ENCODE measurements at places on chromosomes 11 and 22.

- no peak for DNase-seq
Measured at GRCh38 chr11:60318726-60319125, 8.3 kb upstream of the MS4A6E start.

GRCh38 chr11:93958991-93959390 is 62.2 kb upstream of the HEPHL1 start:
- DNase-seq, result no peak

GRCh38 chr22:20083157-20083890 is 3.3 kb downstream of the DGCR8 start:
- no peak for DNase-seq

GRCh38 chr11:69696749-69697468 is 6.9 kb downstream of the FGF19 start:
- DNase-seq, result no peak

GRCh38 chr11:36092314-36093030 is 148.6 kb downstream of the LDLRAD3 start:
- peak; percentile 88 for DNase-seq

DNA sequence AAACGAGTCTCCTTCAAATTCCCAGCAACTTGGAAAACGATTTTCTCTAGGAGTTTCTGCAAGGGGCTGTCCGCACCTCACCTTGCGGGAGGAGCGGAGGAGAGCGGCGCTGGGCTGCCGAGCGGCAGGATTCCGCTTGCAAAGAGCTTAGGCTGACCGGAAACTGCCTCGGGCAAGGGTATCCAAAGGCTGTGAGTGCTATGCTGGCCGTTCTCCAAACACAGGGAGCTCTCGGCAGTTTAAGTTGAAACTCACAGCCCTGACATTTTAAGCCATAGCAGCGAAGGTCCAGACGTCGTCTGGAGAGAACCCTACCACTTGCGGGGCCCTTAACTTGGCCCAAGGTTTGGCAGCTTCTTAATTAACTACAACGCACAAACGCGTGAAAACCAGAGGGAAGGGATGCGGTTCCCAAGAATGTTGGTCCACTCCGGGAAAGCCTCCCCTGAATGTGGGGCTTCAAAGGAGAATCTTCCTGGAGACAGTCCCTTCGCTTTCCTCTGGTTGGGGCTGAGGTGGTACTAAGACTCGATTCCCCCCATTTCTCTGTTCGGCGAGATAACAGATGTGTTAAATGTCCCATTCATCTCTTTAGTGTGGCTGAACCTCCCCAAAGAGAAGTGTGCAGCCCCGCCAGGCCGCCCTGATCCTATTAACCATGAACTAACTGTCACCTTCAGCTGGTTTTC is 1.1 kb upstream of the DBX1 start:
- DNase-seq, result peak; percentile 80

GRCh38 chr11:126262216-126262615 is 6.5 kb downstream of the SRPRA start:
- DNase-seq, result no peak

DNA sequence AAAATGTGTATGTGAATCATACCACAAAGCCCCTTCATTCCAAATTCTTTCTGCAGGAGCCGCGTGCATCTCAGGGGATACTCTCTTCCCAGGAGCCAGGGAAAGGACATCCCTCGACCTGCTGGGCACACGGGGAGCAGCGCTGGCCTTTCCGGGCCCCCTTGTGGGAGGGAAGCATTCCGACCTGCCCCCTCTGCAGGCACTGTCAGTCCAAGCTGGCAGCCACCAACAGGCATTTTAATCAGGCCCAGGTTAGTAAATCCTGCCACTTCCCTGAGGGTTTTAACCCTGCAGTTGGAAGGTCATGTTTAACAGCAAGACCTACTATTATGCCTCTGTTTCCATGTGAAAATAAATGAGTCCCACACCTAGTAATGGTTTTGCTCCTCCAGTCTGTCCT is 391.5 kb downstream of the SHANK2 start:
- DNase-seq, result no peak

GRCh38 chr22:35900483-35901168 is 128.0 kb downstream of the RBFOX2 start:
- DNase-seq, result no peak

GRCh38 chr11:46374815-46375214 is 6.7 kb upstream of the MDK start:
- DNase-seq, result no peak

DNA sequence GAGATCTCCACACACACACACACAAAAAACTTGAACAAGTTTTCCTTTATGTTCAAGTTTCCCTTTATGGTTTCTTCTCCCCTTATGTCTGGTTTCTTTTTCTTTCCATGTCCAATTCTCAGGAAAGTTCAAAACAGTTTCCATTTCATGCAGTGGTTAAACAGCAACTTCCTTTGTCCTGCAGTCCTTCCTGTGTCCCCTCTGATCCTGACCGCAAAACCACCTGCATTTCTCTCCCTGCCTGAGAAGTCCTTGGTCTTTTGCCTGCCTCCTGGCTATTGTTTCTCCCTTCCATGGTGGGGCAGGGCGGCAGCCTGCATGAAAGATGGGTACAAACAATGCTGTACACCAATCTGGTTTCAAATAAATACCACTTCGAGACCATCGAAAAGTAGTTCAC is 58.3 kb upstream of the SORL1 start:
- no peak for DNase-seq

DNA sequence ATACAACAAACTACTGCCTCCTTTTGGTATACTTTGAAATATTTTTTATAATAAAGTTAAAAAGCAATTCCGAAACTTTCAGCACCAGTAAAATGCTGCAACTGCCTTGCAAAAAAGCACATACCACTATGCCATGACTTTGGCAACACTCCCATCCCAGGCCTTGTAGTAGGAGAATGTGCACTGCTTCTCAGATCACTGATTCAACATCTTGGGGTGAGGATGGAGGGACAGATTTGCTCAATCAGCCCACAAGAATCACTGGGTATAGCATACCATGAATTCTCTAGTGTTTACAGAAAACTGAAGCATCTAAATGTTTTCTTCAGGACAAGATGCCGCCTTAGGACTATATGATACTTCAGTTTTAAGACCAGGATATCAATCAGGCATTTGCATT is 14.9 kb downstream of the EIF4ENIF1 start:
- no peak for DNase-seq

- no peak for DNase-seq
Measured at GRCh38 chr22:30023099-30023660, 57.1 kb upstream of the HORMAD2 start.

DNA sequence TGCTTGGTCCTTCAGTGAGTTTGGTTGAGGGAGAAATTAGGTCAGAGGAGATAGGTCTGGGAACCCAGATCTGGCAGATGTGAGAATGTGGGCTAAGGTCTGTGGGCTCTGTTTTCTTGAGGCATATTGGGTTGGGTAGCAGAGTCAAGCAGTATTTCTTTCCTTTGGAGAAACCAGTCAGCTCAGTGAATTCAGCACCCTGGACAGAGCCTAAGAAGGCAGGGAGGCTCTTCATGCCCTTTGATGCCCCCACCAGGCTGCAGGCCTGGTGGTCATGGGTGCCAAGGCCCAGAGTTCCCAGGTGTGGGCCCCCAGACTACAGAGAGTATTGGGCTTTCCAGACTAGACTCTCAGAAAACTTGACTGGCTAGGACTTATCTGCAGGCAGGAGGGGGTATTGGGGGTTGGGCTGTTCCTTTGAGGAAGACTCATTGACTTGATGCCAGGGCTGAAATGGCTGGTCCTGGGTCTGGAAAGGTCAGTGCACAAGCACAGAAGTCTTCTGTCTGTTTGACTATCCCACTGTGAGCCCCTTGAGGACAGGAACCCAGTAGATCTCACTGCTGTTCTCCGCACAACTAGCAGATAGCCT is 45.3 kb upstream of the NECTIN1 start:
- DNase-seq, result peak; percentile 52

GRCh38 chr22:39913886-39914285 is 13.0 kb downstream of the GRAP2 start:
- no peak for DNase-seq

DNA sequence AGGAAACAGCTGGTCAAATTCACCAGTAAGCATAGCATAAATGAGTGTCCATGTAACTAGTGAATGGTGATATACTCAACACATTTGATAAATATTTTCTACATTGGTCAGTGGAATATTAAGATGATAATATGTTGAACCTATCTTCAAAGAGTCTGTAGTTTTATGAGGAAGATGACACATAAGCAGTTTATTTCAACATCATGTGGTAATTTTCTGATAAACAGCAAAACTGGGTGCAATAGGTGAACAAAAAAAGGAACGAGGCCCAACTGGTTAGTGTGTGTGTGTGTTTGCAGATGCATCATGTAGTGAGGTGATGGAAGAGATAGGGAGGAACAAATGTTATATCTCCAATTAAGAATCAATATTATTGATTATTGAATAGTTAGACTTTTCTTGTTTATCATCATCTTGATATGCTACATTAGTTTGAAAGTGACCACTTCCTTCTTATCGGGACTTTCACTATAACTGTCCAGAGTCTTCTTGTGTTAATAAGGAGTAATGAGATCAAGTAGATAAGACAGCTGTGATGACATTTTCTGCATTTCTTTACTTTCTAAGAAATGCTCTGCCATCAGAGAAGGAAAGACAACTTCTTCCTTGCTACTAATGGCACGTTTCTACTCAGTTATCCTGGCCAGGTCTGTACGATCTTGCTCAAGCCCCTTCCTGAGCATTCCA is 270.7 kb downstream of the ETS1 start:
- DNase-seq, result no peak

All from H9 (cell line).